ENCODE measurements at places on chromosomes 7 and 10.

DNA sequence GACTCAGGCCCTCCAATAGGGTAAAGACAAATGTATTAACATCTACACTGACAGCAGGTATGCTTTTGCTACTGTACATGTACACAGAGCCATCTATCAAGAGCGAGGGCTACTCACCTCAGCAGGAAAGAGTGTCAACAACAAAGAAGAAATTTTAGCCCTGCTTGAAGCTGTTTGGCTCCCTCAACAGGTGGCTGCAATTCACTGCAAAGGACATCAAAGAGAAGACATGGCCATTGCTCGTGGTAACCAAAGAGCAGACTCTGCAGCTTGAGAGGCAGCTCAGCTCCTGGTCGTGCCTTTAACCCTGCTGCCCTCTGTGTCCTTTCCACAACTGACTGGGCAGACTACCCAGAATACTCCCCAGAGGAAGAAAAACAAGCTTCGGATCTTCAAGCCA, 5.1 kb downstream of the AKR1B15 start:
- DNase-seq = no peak

DNA sequence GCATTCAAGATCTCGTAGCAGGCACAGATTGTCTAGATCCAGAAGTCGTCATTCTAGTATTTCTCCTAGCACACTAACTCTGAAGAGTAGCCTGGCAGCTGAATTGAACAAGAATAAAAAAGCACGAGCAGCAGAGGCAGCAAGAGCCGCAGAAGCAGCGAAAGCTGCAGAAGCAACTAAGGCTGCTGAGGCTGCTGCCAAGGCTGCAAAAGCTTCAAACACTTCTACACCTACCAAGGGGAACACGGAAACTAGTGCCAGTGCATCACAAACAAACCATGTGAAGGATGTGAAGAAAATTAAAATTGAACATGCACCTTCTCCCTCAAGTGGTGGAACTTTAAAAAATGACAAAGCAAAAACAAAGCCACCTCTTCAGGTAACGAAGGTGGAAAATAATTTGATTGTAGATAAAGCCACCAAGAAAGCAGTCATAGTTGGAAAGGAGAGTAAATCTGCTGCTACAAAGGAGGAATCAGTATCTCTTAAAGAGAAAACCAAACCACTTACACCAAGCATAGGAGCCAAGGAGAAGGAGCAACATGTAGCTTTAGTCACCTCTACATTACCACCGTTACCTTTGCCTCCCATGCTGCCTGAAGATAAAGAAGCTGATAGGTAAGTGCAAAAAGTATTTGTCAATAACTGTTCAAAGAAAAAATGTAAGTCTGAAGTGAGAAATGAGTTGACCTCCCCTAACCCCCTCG, 37.7 kb downstream of the CDK13 start:
- no peak for DNase-seq

- DNase-seq = no peak
Observed at GRCh38 chr10:132465193-132465888, 68.3 kb downstream of the PWWP2B start.

GRCh38 chr10:113407218-113407617, 145.6 kb upstream of the HABP2 start:
- DNase-seq = no peak

GRCh38 chr7:44706788-44707557, 41.7 kb upstream of the ZMIZ2 start:
- no peak for DNase-seq

Measured in EL (cell line).